ENCODE measurements at places on chromosomes 7 and 10.
A peak's percentile ranks its signal among the peaks of the same experiment; 100 is the strongest.

DNA sequence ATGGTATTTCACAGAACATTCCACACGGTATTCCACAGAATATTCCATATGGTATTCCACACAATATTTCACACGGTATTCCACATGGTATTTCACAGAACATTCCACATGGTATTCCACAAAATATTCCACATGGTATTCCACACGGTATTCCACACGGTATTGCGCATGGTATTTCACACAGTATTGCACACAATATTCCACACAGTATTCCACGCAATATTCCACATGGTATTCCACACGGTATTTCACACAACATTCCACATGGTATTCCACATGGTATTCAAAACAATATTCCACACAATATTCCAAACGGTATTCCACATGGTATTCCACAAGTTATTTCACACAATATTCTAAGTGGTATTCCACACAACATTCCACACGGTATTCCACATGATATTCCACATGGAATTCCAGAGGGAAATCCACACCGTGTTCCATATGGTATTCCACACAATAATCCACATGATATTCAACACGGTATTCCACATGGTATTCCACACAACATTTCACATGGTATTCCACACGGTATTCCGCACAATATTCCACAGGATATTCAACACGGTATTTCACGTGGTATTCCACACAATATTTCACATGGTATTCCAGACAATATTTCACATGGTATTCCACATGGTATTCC lies 136.7 kb upstream of the CHST15 start:
- H3K36me3 ChIP-seq = no peaks in the 10 kb centered on the region
- H3K27me3 ChIP-seq = no peaks in the 10 kb centered on the region
- no peak overlapping the region for H3K27ac ChIP-seq
- no peaks in the 10 kb centered on the region for H3K4me1 ChIP-seq

DNA sequence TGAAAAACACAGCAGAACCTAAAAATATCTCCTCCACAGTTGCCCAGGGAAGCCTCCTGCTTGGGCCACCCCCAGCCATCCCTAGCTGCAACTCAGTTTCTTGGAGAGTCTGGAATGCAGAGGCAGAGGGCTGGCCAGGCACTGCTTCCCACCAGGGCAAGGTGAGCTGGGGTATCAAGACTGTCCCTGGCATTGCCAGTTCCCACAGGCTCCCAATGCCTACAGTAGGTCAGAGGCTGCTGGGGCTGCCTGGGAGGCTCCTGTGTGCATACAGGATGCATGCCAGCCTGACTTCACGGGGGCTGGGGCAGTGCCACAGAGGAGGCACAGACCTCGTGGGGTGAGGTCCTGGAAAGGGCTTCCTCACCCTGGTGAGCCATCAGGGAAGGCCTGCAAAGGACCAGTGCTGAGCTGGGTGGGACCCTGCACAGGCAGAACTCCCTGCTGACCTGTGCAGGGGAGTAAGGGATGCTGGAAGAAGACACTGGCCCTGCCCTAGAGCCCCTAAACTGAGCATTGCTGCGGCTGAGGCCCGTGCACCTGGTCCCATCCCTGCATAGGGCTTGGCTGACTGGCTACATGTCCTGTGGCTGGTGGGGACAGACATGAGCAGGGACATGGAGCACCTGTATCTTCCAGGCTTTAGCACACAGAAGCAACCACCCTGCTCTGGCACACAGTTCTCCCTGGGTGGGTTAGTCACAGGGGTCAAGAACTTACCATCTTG lies 121.9 kb upstream of the RET start:
- H3K4me1 ChIP-seq = peaks cover 14% of the 10 kb centered on the region
- no peak for DNase-seq
- H3K4me3 ChIP-seq = no peak overlapping the region

- no peaks in the 10 kb centered on the region for H3K27me3 ChIP-seq
- no peak overlapping the region for H3K27ac ChIP-seq
- DNase-seq = no peak
- no peaks in the 10 kb centered on the region for H3K36me3 ChIP-seq
- no peak overlapping the region for H3K4me3 ChIP-seq
- no peaks in the 10 kb centered on the region for H3K4me1 ChIP-seq
Observed at GRCh38 chr7:2968176-2968575, 75.5 kb downstream of the CARD11 start.

GRCh38 chr10:62619413-62619738 lies 185.1 kb upstream of the ADO start:
- H3K4me3 ChIP-seq = no peak overlapping the region
- no peaks in the 10 kb centered on the region for H3K27me3 ChIP-seq
- DNase-seq = no peak
- H3K4me1 ChIP-seq = peaks cover 23% of the 10 kb centered on the region
- H3K27ac ChIP-seq = no peak overlapping the region

DNA sequence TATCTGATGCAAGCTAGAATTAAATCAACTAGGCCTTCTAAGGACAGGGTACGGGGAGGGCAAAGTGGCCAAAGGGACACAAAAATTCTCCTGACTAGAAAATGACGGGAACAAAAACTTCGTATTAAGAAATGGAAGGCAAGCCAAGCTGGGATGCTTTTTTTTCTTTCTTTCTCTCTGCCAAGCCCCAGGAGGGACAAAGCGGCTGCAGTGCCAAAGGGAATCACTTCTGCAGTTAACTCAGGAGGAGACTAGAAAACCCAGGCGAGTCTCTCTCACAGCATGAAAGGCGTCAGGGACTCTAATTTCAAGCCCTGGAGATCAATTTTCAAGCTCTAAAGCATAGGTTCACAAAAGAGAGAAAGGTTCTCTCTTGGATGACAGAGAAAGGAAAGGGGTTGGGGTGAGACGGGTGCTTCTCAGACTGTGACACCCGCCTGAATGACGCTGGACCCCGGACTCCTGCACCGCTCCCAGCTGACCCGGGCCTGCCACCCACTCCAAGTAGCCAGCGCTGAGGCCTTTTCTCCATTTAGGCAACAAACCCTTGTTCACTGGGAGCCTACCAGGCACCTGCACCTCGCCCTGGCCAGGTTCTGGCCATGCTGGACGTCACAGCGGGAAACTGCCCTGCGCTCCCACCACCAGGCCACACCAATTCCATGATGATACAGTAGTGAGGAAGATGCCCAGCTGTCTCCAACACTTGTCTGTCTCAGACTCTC lies 56.5 kb downstream of the KIAA1549 start:
- H3K27me3 ChIP-seq = no peaks in the 10 kb centered on the region
- no peak overlapping the region for H3K27ac ChIP-seq
- H3K36me3 ChIP-seq = no peaks in the 10 kb centered on the region
- no peaks in the 10 kb centered on the region for H3K4me1 ChIP-seq
- DNase-seq = no peak
- H3K4me3 ChIP-seq = no peak overlapping the region

DNA sequence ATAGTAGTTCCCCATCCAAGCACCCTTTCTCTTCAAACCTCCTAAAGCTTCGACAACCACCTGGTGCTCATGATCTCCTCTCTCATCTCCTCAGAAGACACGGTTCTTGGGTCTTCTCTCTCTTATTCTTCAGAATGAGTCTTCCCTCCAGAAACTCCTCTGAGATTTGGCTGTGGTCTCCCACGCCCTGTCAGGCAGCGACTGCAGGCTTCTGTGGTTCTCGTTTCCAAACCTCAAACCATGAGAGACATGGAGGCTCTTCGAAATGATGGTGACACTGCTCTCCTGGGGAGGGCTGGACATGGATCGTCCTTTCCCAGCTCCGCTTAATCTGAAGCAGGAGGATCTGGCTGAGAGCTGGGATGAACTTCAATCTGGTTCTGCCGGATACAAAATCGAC lies 78.6 kb upstream of the PITRM1 start:
- DNase-seq = no peak
- peak overlapping the region; percentile 75 for H3K27ac ChIP-seq
- no peaks in the 10 kb centered on the region for H3K36me3 ChIP-seq
- H3K4me1 ChIP-seq = peaks cover 18% of the 10 kb centered on the region
- no peak overlapping the region for H3K4me3 ChIP-seq

- no peak for DNase-seq
- peaks cover 15% of the 10 kb centered on the region for H3K4me1 ChIP-seq
- H3K36me3 ChIP-seq = no peaks in the 10 kb centered on the region
Observed at GRCh38 chr7:17233603-17234002, 64.8 kb upstream of the AHR start.

DNA sequence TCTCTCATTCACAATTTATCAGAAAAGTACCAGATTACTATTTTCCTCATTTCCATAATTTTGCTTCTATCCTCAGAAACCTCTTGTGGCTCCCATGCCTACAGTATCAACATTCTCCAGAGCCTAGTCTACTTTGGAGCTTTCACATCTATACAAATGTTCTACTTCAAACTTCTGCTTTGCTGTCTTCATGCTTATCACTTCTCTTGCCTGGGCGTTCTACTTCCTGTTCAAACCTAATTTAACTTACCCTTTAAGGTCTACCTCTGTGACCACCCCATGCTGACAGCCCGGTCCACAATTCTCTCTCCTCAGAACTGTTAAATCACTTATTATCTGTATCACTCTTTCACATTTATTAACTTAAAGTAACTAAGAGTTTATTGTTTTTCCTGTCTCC lies 6.1 kb upstream of the PTPN12 start:
- no peak for DNase-seq
- H3K4me1 ChIP-seq = peaks cover 3% of the 10 kb centered on the region
- no peak overlapping the region for H3K4me3 ChIP-seq
- H3K27ac ChIP-seq = no peak overlapping the region
- no peaks in the 10 kb centered on the region for H3K36me3 ChIP-seq
- H3K27me3 ChIP-seq = no peaks in the 10 kb centered on the region

- no peak for DNase-seq
- H3K4me1 ChIP-seq = no peaks in the 10 kb centered on the region
- no peak overlapping the region for H3K27ac ChIP-seq
- no peak overlapping the region for H3K4me3 ChIP-seq
- no peaks in the 10 kb centered on the region for H3K27me3 ChIP-seq
Observed at GRCh38 chr7:105734233-105734632, 142.2 kb downstream of the ATXN7L1 start.

GRCh38 chr10:6815346-6815745 lies 235.3 kb upstream of the PRKCQ start:
- no peak overlapping the region for H3K27ac ChIP-seq
- H3K27me3 ChIP-seq = no peaks in the 10 kb centered on the region
- no peak overlapping the region for H3K4me3 ChIP-seq
- no peak for DNase-seq
- H3K36me3 ChIP-seq = no peaks in the 10 kb centered on the region
- H3K4me1 ChIP-seq = no peaks in the 10 kb centered on the region

DNA sequence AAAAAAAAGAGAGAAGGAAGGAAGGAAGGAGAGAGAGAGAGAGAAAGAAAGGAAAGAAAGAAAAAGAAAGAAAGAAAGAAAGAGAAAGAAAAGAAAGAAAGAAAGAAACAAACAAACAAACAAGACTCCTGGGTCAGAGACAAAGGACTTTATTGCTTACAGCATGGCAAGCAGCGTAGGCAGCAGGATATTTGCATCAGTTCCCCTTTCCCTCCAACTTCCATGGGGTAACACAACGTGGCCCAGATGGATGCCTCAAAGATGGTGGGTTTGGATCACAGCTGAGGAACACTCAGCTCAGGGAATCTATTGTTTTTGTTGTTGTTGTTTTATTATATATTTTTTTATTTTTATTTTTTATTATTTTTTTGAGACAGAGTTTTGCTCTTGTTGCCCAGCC lies 128.5 kb upstream of the VKORC1L1 start:
- H3K36me3 ChIP-seq = no peaks in the 10 kb centered on the region
- no peak for DNase-seq
- peaks cover 16% of the 10 kb centered on the region for H3K4me1 ChIP-seq

GRCh38 chr10:95536894-95537541 lies 24.2 kb downstream of the SORBS1 start:
- peak overlapping the region; percentile 76 for H3K27ac ChIP-seq
- no peak for DNase-seq
- no peaks in the 10 kb centered on the region for H3K36me3 ChIP-seq
- no peaks in the 10 kb centered on the region for H3K27me3 ChIP-seq
- H3K4me3 ChIP-seq = no peak overlapping the region

GRCh38 chr10:106609470-106610266 lies 554.8 kb downstream of the SORCS1 start:
- DNase-seq = no peak
- no peak overlapping the region for H3K4me3 ChIP-seq
- H3K27ac ChIP-seq = no peak overlapping the region
- no peaks in the 10 kb centered on the region for H3K36me3 ChIP-seq

DNA sequence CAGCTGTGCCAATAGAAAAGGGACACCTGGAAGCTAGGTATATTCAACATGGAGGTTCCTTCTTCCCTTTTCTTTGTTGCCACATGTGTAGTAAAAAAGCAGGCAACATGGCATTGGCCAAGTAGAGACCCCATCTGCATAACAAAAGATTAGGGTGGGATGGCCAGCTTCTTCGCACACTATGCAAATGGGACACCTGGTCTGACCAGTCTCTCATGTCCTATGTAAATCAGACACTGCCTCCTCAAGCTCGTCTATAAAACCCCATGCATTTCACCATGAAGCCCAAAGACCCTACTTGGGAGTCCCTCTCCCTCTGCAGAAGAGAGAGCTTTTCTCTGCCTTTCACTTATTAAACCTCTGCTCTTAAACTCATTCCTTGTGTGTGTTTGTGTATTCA lies 53.9 kb downstream of the MYL10 start:
- DNase-seq = peak; percentile 34
- H3K36me3 ChIP-seq = no peaks in the 10 kb centered on the region
- no peak overlapping the region for H3K27ac ChIP-seq
- H3K4me1 ChIP-seq = no peaks in the 10 kb centered on the region
- H3K4me3 ChIP-seq = no peak overlapping the region
- no peaks in the 10 kb centered on the region for H3K27me3 ChIP-seq

- H3K36me3 ChIP-seq = no peaks in the 10 kb centered on the region
- H3K27ac ChIP-seq = no peak overlapping the region
- peaks cover 9% of the 10 kb centered on the region for H3K4me1 ChIP-seq
- no peak overlapping the region for H3K4me3 ChIP-seq
- no peak for DNase-seq
- no peaks in the 10 kb centered on the region for H3K27me3 ChIP-seq
Observed at GRCh38 chr7:150939466-150939865, 38.7 kb downstream of the KCNH2 start.

- H3K4me3 ChIP-seq = no peak overlapping the region
- no peak overlapping the region for H3K27ac ChIP-seq
- no peaks in the 10 kb centered on the region for H3K27me3 ChIP-seq
- DNase-seq = no peak
- no peaks in the 10 kb centered on the region for H3K36me3 ChIP-seq
Observed at GRCh38 chr10:30756151-30756550, 126.6 kb upstream of the LYZL2 start.

GRCh38 chr7:139043823-139044812 lies 8.3 kb upstream of the ZC3HAV1L start:
- no peaks in the 10 kb centered on the region for H3K36me3 ChIP-seq
- no peak overlapping the region for H3K27ac ChIP-seq
- no peaks in the 10 kb centered on the region for H3K4me1 ChIP-seq
- no peaks in the 10 kb centered on the region for H3K27me3 ChIP-seq
- no peak overlapping the region for H3K4me3 ChIP-seq

GRCh38 chr10:125857185-125857760 lies 23.8 kb downstream of the DHX32 start:
- no peaks in the 10 kb centered on the region for H3K27me3 ChIP-seq
- no peak overlapping the region for H3K27ac ChIP-seq
- H3K36me3 ChIP-seq = peaks cover 26% of the 10 kb centered on the region
- H3K4me1 ChIP-seq = no peaks in the 10 kb centered on the region

GRCh38 chr10:5684971-5685763 lies 529 bp downstream of the TASOR2 start:
- peaks cover 24% of the 10 kb centered on the region for H3K4me1 ChIP-seq
- no peak for DNase-seq
- no peaks in the 10 kb centered on the region for H3K27me3 ChIP-seq
- H3K4me3 ChIP-seq = peak overlapping the region; percentile 85
- H3K36me3 ChIP-seq = no peaks in the 10 kb centered on the region

All from vagina (tissue), 2 donors.